Neural progenitor cell (in vitro differentiated cells): ENCODE measurements at places on chromosomes 11 and 22.

DNA sequence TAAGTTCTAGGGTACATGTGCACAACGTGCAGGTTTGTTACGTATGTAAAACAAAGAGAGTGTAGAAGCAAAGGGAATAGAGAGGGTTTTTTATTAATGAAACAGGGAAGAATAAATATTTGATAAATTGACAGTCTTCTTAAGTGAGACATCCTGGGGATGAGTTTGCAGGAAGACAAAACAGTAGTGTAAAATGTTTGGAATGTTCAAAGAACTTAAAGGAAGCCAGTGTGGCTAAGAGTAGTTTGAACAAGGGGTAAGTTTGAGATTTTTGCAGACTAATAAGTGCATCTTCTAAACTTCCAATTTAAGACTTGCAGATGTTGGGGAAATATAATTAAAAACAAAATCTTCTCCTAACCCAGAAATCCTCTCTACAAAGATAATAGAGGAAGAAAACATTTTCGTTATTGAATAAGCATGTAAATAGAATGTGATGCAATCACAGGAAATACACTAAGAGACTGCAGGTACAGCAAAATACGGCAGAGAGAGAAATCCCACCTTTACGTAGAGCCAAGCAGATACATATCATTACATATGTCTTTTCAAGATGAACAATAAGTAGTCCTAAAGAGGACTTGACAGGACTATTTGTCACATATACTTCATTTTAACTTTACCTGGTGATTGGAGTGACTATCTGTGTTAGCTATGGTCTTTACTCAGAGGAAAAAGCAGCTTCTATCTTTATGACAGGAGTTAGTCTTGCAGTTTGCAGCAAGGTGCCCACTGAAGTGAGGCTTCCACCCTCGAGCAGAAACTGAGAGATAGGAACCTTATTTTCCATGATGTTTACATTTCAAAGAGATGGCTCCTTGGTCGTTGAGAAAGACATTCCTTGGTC, 402.1 kb downstream of the CNTN5 start:
- DNase-seq = no peak

DNA sequence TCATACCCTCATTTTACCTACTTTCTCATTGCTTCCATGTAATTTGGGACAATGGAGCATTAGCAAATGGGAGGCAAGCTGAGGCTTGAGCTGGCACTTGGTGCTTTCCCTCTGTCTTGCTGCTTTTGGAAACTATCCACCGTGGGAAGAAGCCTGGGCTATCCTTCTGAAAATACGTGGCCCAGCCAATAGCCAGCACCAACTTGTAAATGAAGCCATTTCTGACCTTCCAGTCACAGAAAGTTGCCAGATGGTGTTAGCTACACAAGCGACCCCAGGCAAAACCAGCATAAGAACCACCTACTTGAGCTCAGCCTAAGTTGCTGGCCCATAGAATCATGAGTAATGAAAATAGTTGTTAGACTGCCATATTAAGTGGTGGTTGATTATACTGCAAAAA, 18.5 kb upstream of the SPON1 start:
- DNase-seq = no peak

GRCh38 chr22:49329636-49330035, 498.0 kb downstream of the BRD1 start:
- DNase-seq = no peak

DNA sequence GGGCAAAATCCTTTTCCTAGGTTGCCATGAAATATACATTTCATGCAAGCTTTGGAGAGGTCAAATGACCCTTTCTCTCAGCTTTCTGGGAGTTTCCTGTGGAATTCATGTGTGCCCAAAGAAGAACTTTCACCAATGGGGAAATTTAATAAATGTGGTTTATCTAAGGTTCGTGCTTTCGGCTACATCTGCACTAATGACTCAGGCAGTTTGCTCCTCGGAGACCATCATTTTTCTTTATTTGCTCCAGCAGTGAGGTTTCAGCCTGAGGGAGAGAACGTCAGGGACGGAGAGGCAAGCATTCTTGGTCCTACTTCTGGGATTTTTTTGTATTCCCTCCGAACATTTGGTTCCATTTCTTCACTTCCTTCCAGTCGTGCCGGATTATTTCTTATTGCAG, 85.2 kb downstream of the FLI1 start:
- DNase-seq = no peak

DNA sequence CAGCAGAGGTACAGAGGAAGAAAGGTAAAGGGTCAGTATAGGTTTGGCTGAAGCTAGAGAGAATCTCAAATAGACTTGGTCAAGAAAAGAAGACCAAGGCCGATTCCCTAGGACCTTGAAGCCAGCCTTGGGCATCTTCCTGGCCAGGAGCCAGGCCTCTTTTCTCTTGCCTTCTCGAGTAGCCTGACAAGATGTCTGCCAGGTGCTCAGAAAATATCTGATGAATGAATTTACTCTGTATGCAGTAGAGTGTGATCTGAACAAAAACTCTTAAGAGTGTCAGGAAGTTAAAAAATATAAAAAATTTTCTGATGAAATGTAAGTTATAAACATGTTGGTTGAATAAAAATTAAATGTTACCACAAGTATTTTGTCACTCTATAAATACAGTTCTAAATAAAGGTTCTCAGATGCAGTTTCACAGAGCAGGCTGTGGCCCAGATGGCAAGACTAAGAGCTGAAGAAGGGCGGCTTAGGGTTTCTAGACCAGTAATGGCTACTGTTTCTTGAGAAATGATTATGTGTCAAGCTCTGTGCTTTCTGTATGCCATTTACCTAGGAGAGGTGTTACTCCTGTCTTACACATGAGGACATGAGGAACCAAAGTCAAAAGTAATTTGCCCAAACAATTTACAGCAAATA, 98.1 kb downstream of the ATXN10 start:
- DNase-seq = no peak
